ENCODE measurements at places on chromosomes 5 and 9.

DNA sequence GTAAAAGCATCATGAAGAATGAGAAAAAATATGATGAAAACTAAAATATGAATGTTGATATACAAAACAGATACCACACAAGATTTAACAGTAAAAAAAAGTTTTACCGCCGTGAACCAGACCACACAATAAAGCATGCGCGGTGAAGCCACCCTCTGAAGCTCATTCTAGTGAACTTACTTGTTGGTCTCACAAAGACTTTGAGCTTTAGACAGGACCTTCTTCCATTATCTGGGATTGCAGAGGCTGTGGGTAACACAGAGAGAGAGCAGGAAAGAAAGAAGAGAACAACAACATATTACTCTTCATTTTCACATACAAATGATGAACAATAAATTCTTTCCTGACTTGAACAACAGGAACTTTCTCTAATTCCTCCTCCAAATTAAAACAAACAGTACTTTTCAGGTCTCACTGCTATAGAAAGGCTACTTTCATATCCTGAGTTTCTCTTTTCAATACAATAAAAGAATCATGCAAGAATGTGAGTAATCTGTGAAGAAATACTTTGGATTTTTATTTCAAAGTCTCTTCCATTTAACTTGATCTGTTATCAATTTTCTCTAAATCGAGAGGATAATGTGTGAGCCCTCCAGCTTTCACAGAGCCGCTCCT is 283.1 kb downstream of the EFNA5 start:
- DNase-seq, result no peak

GRCh38 chr5:40410964-40411635 is 268.6 kb upstream of the PTGER4 start:
- no peak for DNase-seq

GRCh38 chr5:1186351-1187233 is 14.8 kb upstream of the SLC6A19 start:
- DNase-seq, result no peak

GRCh38 chr9:78133751-78134150 is 102.1 kb upstream of the CEP78 start:
- no peak for DNase-seq

DNA sequence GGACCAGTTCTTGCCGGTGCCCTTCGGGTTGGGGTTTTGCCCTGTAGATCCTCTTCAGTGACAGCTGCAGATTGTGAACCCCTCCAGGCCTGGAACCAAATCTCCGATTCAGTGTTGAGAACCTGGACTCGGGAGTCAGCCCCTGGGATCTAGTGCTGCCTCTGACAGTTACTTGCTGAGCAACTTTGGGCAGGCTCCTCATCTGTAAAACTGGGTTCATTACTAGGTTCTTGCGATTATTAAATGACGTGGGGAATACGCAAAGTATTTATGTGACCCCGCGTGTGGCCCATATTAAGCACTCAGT is 600 bp downstream of the ERCC6L2 start:
- DNase-seq, result no peak

DNA sequence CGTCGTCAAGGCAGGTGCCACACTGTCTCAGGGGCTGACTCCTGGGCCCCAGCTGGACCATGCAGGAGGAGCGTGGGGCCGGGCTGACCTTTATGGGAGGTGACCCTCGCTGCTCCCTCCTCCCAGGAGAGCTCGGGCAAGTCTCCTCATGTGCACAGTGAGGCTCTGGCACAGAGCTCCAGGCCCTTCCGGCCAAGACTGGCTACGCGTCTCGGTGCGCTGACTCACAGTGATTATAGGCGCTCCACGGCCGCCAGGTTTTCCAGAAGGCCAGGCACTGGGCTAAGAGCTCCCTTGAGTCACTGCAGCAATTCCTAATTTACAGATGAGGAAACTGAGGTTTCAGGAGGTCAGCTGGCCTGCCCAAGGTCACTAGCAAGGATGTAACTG is 47.4 kb downstream of the VAV2 start:
- no peak for DNase-seq

GRCh38 chr5:82523633-82524032 is 245.5 kb upstream of the RPS23 start:
- no peak for DNase-seq

- no peak for DNase-seq
These were observed 225.7 kb upstream of the KLF9 start for GRCh38 chr9:70639853-70640814.

DNA sequence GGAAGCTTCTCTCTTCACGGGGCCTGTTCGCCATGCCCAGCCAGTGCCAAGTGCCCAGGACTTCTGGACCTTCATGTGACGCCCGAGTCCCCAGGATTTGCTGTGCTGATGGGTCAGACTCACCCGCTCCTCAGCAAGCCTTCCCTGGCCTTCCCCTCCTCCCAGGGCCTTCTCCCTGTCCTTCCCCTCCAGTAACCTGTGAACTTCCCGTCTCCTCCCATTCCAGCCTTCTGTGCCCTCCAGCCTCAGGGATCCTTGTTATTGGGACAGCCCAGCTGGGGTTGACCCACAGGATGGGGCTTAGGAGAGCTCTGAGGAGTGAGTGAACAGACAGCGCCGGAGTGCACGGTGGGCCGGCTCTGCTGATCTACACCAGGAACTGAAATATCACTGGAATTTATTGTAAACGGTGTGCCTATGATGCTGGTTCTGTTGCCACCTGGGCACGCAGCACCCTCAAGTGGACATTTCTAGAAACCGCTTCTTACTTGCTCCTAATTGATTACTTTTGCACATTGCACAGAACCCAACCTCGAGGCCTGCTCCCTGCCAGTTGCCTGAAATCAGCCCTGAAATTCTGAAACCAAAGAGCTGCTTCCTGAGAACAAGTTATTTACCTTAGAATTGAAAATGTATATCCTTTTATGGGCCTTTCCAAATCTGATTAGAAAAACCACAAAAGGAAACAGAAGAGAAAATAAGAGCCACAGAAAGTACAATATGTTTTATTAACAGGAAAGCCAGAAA is 1.5 kb downstream of the SPAAR start:
- DNase-seq, result no peak

DNA sequence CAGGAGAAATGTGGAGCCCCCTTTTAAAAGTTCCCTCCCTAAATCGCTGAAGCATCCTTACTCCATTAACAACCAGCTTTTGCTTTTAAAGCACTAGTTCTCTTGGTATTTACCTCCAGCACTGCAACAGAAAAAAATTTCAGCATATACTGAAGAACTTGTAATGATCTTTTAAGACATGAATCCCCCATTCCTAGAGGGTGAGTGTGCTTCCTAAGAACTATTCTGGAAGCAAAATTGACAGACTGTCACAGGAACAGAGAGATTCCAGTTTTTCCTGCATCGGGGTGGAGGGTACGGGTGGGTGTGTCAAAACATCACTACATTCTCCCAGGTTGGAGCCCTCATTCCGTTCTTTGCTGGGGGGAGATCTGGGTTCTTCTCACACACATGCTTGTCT is 151.9 kb downstream of the EBF1 start:
- DNase-seq, result no peak

DNA sequence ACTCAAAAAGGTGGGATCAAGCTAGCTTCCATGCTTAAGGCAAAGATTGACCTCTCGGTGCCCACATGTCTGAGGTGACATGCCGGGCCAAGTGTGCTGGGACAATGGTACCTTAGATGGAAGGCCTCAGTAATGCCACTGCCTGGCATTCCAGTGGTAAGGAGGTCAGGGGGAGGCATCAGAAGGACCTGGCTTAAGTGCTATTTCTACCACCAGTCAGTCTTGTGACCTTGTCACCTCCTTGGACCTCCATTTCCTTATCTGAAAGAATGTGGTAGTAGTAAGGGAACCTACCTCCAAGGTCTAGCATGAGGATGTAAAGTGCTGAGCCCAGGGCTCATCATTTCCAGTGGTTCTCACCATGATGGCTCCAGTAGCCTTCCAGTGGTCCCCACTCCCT is 8.9 kb downstream of the C5orf52 start:
- DNase-seq, result no peak

DNA sequence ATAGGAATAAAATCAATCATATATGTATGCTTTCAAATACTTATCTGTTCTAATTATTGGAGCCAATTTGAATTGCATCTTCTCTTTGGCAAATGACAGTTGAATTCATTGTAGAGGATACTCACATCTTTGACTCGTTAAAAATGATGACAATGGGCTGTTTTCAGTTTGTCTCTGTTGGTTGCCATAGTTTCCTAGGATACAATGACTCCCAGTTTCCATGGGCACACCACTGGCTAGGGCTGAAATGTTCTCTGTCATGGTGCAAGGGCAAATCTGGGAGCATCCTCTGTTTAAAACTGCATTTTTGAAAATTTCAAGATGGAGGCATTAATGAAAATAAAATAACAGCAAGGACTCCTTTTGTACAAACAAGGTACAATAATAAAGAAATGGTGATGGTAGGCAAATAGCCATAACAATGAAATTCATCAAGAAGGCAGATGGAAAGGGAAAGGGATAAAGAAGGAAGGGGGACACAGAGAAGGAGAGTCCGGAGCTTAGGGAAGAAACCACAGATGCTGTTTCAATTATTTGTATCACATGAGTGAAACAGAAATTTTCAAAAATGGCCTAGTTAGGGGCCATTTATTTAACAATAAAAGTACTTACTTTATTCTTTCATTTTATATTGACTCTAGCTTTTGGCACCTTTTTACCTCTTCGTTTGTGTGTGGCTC is 378.8 kb upstream of the SEMA6A start:
- no peak for DNase-seq

- DNase-seq, result no peak
These were observed 221.4 kb upstream of the TRIM32 start for GRCh38 chr9:116465576-116466270.

DNA sequence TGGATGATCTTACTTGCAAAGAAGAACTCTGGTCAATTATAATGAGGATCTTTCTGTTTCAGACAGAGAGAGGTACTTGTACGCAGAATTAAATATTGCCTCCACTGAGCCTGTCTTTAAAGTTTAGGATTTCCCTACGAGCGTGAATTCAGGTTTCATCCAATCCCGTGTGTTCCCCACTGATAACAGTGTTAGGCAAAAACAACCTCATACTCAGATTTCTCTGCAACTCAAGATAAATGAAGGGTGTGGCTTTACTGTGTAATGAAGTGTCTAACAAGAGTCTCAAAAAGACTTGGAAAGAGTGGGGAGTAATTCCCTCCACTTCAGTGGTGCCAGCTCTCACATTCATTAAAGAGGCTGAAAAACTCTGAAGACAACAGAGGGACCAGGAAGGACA is 53.2 kb upstream of the ACO1 start:
- DNase-seq, result no peak

GRCh38 chr5:25881318-25882036 is 1156.9 kb downstream of the CDH9 start:
- DNase-seq, result no peak

DNA sequence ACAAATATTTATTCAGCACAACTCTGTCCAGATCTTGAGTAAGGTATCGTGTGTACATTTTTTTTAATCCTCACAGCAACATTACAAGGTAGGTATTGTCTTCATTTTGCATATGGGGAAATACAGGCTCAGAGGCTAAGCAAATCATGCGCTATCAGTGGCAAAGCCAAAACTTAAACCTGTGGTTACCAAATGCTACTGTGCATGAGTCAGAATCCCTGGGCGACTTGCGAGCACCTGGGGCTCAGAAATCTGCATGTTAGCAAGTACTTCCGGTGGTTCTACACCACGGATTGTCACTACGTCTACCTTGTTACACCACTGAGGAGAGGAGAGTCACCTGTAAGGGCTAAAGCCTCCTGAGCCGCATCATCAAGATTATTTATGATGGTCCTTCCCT is 21.3 kb downstream of the C5orf58 start:
- DNase-seq, result no peak

GRCh38 chr5:135218790-135219568 is 180.1 kb downstream of the MACROH2A1 start:
- DNase-seq, result no peak

DNA sequence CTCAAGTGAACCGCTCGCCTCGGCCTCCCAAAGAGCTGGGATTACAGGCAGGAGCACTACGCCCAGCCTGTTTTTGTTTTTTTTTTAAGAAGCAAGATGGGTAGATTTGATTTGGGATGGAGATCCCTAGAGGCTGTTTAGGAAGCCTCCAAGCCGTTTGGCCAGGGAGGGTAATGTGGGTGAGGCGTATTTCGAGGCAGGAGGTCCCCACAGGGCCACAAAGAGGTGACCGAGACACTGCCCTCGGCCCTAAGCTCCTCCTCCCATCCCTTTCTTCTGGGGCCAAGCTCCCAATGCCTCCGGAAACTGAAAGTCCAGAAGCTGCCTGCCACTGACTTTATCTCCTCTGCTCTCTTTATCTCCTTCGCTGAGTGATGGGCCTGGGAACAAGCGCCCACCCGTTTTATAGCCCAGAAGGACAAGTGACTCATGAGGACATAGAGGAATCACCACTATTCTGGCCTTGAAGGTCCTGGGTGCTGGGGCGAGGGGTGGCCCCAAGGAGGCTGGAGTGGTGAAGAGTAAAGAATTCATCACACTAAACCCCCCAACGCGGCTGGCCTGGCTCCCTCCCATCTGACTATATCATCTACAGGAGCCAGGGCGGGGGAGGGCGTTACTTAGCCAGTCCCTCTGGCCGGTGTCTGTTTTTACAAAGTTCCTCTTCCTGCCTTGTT is 2.0 kb upstream of the RALGDS start:
- DNase-seq, result no peak

GRCh38 chr5:158922263-158922592 is 177.5 kb downstream of the EBF1 start:
- no peak for DNase-seq

DNA sequence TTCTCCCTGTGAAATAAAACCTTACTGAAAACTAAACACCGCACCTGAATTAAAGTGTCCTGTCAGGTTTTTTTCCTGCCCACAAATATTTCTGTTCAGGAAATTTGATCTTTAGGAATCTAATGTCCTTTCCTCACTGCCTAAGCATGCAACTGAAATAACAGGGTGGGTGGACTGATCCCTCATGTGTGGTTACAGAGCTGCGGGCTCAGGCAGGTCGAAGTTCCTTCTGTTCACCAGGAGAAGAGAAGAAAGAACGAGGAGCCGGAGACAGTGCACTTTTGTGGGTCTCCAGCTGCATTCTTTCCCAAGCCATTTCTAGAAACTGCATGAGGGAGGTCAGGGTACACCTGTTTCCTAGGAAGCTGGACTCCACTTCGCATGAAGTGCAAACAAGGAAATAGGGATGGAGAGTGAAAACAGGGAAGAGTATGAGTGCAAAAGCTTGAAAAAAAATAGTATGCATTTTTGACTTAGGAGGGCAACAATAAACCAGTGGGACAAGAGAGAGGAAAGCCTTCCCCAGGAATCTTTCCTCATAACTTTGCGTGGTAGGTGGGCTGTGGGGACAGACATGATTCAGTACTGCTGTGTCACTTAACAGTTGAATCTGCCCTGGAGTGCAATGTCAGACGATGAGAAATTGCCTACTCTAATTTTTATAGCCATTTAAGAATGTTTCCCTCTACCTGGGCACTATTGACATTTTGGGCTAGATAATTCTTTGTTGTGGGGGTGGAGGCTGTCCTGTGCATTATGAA is 60.3 kb downstream of the GCNT1 start:
- DNase-seq, result no peak

GRCh38 chr9:127921557-127922120 is 4.8 kb upstream of the ST6GALNAC4 start:
- no peak for DNase-seq

DNA sequence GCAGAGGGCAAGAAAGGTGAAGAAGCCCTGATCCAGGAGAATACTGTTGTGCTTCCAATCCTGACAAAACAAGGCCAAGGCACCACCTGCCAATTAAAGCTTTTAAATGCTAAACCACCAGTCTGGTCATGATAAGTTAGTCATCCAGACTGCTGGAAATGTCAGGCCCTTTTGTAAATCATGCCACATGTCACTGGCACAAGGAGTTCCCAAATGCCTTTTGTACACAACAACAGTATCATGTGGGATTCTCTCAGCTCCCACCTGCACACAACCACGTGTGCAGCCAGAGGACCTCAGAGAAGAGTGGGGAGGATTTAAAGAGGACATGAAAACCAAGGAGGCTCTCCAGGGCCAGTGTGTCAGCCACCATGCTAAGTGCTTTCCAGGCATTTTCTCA is 99.3 kb downstream of the CDK5RAP2 start:
- no peak for DNase-seq

All from cortex of kidney (tissue), 1 donor.